ENCODE measurements at places on chromosomes 11 and 22. TPM values are rescaled to one million over a fixed set of nuclear protein-coding genes. Genes with fewer than 3 reads are reported as not detected.

The PLEKHB1 gene
- total RNA-seq, result 5.4 TPM

The OR10D3 gene
- total RNA-seq, result not detected

The MS4A4E gene
- total RNA-seq, result not detected

- no peak for DNase-seq
Measured at GRCh38 chr11:45885921-45886721, 670 bp downstream of the MAPK8IP1 start.

- DNase-seq, result no peak
Measured at GRCh38 chr11:32584921-32585320, 1.3 kb downstream of the EIF3M start.

All from SJCRH30 (cell line).